Stimulated activated CD4-positive, alpha-beta T cell treated with anti-CD3 and anti-CD28 coated beads, Interleukin-15, amount 100 ng/mL, for 1 hour (primary cell): ENCODE measurements at places on chromosomes 5 and 9.

DNA sequence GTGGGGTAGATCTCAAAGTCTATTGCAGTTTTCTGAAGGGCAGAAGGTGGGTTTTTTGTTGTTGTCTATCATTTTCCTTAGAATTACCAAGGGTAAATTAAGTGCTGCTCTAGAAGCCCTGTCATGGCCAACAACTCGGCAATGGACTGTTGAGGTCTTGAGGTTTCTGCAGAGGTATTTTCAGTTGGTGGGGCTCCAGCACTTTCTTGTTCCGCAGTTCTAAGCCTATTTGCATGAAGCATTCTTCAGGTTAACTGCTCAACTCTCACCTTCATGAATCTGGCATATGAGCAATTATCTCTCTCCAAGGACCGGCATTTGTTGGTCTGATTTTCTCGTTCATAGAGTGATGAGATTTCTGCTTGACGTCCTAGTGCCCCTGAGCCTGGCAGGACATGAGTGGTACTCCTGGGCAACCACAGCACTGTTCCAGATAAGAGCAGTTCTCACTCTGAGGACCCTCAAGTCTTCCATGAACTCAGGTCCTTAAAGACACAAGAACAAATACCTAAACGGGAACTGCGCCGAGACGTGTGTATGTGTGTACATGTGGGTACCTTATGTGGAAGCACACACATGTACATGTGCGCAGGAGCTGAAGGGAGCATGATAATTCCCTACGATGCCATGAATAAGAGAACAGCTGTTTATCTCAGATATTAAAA is 544.5 kb downstream of the CSNK1G3 start:
- DNase-seq = no peak

GRCh38 chr5:159120446-159120845 is 20.7 kb upstream of the EBF1 start:
- DNase-seq = no peak

DNA sequence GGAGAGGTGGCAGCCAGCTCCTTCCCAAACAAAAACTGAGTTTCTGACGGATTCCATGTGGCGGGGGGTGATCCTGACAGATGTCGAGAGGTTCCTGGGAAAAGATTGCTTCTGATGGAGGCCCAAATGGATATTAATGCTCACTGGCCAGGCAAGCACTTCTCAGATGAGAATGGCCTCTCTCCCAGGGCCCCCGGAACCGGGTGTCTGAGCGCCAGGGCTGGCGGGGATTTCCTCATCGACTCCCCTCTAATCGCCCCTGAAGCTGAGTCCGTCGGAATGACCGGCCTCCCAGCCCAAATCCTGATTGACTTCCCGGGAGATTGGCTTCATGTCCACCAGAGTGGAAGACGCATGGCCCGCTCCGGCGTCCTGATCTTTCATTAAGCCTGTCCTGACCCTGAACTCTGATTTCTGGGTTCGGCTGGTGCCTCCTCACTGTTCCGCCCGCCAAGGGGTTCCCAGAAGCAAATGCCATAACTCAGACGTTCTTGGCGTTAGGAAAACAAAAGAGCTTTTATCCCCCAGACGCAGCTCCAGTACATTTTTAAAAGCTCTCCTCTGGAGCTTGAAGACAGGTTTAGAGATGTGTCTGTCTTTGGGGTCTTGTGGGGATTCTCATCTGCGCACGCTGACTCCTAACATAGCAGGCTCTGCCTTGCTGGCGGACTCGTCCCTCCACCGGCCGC is 17.6 kb downstream of the FIBCD1 start:
- DNase-seq = no peak

DNA sequence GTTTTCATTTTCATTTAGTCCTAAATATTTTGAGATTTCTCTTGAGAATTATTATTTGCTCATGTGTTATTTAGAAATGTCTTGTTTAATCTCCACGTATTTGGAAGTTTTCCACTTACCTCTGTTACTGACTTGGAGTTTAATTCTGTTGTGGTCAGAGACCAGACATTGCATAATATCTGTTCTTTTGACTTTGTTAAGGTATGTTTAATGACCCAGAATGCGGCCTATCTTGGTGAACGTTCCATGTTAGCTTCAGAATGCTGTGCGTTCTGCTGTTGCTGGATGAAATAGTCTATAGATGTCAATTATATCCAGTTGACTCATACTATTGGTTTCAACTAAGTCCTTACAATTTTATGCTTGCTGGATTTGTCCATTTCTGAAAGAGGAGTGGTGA is 325.3 kb upstream of the TARS1 start:
- DNase-seq = no peak

GRCh38 chr9:121748074-121748473 is 96.6 kb downstream of the DAB2IP start:
- DNase-seq = no peak

- no peak for DNase-seq
Observed at GRCh38 chr5:157335534-157336422, 69.9 kb downstream of the CYFIP2 start.

- DNase-seq = no peak
Observed at GRCh38 chr9:93536874-93537273, 39.5 kb upstream of the PHF2 start.

- DNase-seq = no peak
Observed at GRCh38 chr5:99441235-99441634, 512.4 kb upstream of the CHD1 start.
